Astrocyte (in vitro differentiated cells and primary cell): ENCODE measurements at places on chromosomes 1 and 21.

DNA sequence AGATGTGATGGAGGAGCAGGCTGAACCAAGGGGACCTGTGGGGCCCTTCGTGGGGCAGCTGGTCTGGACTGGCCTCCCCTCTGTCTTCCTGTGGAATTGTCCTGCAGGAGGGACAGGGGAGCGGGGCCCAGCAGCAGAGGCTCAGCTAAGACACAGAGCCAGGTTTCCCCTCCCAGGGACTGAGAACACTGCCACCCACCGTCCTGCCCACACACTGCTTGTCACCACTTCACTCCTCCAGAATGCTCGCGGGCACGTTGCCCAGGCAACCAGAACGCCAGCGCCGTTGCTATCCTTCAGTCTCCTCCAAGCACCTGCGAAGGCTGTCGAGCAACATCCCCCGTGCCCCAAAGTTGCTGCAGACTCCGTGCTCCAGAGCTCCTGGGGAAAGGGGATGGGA, 46.4 kb downstream of the AJAP1 start:
- no peak for DNase-seq

DNA sequence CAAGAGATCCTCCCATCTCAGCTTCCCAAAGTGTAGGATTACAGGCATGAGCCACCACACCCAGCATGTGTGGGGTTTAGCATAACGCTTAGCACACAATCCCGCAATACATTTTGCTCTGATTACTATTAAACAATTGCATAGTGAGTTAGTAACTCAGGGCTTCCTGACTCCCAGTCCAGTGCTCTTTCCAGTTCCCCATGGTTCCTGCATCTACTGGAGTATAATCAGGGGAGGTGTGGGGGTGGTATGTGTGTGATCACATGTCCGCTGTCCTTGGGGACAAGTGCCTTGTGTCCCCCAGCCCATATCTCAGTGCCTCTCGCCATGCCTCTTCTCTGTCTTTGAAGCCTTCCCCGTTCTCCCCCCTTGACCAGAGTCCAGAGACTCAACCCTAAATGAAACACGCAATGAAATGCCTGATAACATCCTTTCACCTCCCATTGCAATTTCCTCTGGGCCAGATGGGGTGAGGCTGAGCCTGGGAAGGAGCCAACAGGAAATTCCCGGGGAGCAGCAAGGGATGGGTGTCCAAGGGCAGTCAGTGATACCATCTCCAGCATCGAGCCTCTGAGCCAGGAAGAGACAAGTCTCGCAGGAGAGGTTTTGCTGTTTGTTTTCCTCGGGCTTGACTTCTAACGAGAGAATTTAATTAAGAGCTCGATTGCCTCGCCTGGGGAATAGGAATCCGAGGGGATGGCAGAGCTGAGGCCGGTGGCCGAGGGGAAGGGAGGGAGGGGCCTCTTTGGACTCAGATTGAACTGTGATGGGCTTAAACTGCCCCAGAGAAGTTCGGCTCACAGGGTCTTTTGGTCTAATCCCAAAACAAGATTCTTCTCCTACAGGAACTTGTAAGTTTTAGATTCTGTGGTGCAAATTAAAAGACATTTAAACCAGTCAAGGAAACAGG, 7.7 kb upstream of the HTR1D start:
- peak; percentile 52 for DNase-seq

DNA sequence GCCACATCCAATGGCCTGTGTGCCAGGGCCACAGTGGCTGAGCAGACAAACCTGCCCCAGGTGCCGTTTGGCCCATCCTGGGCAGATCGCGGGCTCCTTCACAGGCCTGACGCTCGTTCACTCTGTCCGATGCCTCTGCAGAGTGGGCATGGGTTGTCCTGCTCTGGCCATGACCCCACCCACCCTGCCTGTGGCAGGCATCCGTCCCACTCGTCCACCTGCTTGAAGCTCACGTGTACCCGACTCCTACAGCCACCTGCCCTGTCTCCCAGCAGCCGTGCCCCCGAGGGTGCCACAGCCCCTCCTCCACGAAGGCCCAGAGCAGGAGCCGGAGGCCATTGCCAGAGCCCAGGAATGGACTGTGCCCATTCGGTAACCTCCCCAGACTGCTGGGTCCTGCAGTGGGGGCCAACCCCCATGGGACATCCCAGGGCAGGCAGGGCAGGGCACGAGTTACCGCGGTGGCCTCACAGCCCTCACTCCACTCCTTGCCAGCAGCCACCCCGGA, 41.9 kb downstream of the TRIM11 start:
- DNase-seq, result no peak

DNA sequence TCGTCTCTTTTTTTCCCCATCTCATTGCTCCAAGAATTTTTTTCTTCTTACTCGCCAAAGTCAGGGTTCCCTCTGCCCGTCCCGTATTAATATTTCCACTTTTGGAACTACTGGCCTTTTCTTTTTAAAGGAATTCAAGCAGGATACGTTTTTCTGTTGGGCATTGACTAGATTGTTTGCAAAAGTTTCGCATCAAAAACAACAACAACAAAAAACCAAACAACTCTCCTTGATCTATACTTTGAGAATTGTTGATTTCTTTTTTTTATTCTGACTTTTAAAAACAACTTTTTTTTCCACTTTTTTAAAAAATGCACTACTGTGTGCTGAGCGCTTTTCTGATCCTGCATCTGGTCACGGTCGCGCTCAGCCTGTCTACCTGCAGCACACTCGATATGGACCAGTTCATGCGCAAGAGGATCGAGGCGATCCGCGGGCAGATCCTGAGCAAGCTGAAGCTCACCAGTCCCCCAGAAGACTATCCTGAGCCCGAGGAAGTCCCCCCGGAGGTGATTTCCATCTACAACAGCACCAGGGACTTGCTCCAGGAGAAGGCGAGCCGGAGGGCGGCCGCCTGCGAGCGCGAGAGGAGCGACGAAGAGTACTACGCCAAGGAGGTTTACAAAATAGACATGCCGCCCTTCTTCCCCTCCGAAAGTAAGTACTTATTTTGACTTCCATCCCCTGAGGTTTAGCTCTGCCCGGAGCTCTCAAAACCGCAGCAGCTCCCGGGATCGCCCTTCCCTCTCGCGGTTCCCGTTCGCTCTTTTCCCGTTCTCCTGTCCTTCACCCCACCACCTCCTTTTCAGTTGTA, 1.5 kb downstream of the TGFB2 start:
- DNase-seq, result peak; percentile 41

DNA sequence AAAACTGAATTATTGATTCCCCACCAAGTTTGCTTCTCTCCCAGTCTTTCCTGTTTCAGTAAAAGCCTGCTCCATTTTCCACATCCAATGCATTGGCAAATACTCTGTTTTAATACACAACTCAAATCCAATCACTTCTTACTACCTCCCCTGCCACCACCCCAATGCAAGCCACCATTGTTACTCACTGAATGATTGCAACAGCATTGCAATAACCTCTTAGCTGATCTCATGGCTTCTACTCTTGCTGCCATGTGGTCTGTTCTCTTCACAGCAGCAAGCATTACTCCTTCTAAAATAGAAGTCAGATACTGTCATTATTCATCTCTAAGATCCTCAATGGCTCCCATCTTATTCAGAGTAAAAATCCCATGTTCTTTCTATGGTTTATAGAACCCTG, 123.4 kb downstream of the ATP6V1G3 start:
- DNase-seq, result no peak

GRCh38 chr1:27522432-27523336, 32.7 kb upstream of the WASF2 start:
- no peak for DNase-seq

GRCh38 chr1:17875882-17876280, 120.7 kb downstream of the ACTL8 start:
- DNase-seq, result peak; percentile 74

- DNase-seq, result peak; percentile 16
Observed at GRCh38 chr21:18499761-18500376, 96.3 kb upstream of the TMPRSS15 start.

GRCh38 chr1:202250982-202251381, 57.4 kb downstream of the LGR6 start:
- DNase-seq, result no peak

GRCh38 chr1:41496080-41497055, 11.9 kb upstream of the EDN2 start:
- DNase-seq, result peak; percentile 72

DNA sequence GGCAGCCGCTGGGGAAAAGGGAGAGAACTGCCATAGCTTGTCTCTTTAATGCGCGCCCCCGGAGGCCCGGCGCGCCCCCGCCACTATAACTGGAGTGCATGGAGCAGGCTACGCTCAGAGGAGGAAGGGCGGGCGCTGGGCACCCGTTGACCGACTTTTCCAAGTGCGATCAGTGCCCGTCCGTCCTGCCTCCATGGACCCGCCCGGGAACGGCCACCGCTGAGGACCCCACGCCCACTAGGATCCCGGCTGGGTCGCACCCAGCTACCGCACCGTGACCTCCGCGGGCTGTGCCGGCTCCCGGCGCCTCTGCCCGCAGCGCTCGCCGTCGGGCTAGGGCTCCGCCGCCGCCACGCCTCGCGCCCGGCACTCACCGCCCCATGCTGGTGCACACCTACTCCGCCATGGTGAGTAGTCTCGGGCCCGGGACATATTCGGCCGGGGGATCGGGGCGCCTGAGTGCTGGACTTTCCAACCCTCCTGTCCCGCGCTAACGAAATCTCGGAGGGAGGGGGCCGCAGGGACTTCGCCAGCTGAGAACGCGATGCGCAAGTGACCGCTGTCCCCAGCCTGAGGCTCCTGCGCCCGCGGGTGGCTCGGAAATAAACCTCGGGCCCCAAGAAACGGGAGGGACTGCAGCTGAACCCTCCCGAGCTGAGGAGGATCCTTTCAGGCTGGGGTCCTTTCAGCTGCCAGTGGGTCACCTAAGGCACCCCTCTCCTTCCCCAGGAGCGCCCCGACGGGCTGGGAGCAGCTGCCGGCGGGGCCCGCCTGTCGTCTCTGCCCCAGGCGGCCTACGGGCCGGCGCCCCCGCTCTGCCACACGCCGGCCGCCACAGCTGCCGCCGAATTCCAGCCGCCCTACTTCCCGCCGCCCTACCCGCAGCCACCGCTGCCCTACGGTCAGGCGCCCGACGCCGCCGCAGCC, at the start of gene TFAP2E:
TSS of gene TFAP2E (plus strand) at position 117 of the 927 bp plus-strand sequence. CDS start at position 381, 264 bp downstream.
- DNase-seq, result no peak

- DNase-seq, result no peak
Observed at GRCh38 chr1:106217765-106218164, 838.7 kb upstream of the PRMT6 start.

DNA sequence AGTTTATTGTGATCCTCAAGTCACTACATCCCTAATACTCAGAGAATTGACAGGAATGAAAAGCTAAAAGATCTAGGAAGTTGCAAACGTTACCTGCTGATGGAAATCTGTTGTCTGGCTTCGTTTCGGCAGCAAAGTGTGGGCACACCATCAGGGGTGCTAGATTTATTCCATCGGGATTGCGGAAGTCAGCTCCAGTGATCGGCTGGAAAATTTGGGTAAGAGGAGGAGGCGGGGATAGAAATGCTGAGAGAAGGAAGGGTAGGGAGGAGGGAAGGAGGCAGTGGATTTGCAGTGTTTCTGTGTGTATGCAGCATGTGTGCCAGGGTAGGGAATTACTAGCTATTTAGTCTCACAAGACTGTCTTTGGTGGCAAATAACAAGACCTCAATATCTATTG, at the start of gene CTSK:
TSS of gene CTSK (minus strand) at position 140 of the 400 bp plus-strand sequence. CDS start 1,455 bp downstream, outside the sequence.
- no peak for DNase-seq

GRCh38 chr1:36115200-36115669, 9.8 kb downstream of the COL8A2 start:
- peak; percentile 81 for DNase-seq

GRCh38 chr1:63321785-63322113, 618 bp upstream of the FOXD3 start:
- DNase-seq, result no peak

DNA sequence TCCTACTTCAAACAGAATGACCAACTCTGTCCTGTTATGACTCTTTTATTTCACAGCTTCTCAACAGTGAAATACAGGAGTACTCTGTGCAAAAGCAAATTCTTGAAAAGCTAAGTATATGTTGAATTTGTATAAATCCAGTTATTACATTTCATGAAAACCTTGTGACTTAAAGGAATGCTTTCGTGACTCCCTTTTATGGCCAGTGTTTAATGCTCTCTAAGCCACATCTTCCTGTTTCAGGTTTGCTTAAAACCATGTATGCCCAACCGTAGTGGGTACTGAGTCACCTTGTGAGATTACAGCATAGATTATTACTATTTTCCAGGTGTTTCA, 40.2 kb upstream of the KIF1B start:
- peak; percentile 10 for DNase-seq

- DNase-seq, result peak; percentile 60
Observed at GRCh38 chr1:115654663-115655305, 13.0 kb downstream of the VANGL1 start.

DNA sequence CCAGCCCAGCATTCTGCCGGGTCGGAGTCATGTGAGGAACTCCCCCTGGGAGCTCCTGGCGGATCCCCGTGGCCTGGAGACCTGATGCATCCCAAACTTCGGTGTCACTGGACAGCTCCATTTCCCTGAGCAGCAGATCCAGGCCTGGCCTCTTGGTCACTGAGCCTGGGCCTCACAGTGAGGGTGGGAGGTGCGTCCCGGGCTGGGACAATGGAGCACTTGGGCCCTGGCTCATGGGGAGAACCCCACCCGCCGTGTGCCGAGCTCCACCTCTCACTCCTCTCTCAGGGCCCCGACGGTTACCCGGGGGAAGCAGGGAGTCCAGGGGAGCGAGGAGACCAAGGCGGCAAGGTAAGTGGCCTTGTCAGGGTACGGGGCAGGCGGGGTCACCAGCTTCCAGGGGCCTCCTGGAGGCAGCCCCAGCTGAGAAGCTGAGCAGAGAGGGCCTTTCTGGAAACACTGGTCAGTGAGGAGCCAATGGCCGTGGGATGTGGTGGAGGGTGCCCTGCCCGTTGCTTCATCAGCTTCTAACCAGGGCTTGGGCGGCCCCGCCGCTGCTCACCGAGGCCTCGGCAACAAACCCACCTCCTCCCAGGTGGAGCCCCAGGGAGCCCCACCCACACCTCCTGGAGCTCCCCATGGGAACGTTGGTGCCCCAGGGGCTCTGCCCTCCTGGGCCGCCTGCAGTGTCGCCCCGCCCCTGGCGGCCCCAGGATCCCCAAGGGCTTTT, 19.8 kb downstream of the COL6A2 start:
- DNase-seq, result no peak

DNA sequence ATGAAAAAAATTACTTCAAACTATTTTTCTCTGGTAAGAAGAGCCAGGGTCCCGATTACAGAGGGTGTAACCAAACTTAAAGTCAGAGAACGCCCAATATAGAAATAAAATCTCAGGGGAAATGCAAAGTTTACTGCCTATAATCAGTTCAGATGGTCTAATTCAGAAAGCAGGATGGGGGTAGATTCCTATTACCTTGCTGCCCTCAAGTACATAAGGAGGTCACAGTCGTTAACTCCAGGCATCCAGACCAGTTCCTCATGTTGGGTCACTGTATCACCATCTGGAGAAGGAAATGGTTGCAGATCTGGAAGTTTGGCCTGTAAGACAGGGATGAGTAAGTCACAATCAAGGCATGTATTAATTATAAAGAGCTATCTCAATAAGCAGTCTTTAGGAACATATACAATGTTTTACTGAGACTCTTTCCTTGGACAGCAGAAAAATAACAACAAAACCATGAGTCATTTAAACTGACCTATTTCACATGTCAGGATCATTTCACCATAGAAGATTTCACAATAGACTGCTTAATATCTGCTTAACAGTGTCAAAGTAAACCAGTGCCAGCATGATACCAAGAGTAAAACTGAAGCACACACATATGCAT, 179.4 kb downstream of the SLC45A1 start:
- DNase-seq, result no peak
